ENCODE measurements at places on chromosomes 6 and 20.
A peak's percentile ranks its signal among the peaks of the same experiment; 100 is the strongest.

DNA sequence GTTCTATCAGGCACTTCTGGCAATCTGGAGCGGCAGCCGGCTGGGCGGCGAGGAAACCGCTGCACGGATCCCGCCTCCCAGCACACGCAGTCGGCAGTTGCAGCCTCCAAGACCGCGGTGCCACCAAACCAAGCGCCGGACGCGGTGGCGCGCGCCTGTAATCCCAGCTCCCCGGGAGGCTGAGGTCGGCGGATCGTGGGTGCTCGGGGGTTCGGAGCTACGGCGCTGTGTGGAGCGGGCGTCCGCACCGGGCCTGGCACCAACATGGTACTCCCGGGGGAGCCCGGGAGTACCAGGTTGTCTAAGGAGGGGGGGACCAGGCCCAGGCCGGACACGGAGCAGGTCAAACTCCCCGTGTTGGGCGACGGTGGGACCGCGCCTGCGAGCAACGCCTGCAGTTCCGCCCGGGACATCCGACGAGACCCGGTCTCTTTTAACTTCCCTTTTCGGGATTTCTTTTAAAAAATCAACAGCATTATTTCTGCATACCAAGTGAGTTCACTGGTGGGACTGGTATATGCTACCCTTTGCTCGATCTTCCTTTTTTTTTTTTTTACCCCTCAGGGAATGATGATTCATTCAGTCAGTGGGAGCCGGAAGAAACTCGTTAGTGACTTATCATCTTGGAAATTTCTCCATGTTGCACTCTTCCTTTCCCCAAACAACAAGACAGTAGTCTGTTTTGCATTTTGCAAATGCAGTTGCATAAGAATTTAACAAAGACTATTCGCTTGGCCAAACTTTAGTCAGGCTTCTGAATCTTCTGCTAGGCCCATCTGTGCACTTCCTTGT is 27.6 kb downstream of the ZNF311 start:
- no peaks in the 10 kb centered on the region for H3K27me3 ChIP-seq
- H3K27ac ChIP-seq = no peak overlapping the region
- H3K4me1 ChIP-seq = peaks cover 6% of the 10 kb centered on the region
- DNase-seq = no peak

GRCh38 chr6:29552512-29553051 is 7.0 kb downstream of the UBD start:
- H3K27ac ChIP-seq = no peak overlapping the region
- peak; percentile 56 for DNase-seq
- H3K36me3 ChIP-seq = no peaks in the 10 kb centered on the region
- H3K27me3 ChIP-seq = peaks cover 5% of the 10 kb centered on the region
- no peak overlapping the region for H3K4me3 ChIP-seq

- H3K4me1 ChIP-seq = no peaks in the 10 kb centered on the region
- H3K27ac ChIP-seq = no peak overlapping the region
- H3K36me3 ChIP-seq = no peaks in the 10 kb centered on the region
- no peaks in the 10 kb centered on the region for H3K27me3 ChIP-seq
- DNase-seq = no peak
These were observed 456.9 kb upstream of the ID4 start for GRCh38 chr6:19380293-19380692.

- no peaks in the 10 kb centered on the region for H3K27me3 ChIP-seq
- H3K36me3 ChIP-seq = no peaks in the 10 kb centered on the region
- no peak for DNase-seq
- H3K4me1 ChIP-seq = no peaks in the 10 kb centered on the region
- no peak overlapping the region for H3K4me3 ChIP-seq
- no peak overlapping the region for H3K27ac ChIP-seq
These were observed 22.1 kb upstream of the EEF1A1 start for GRCh38 chr6:73542891-73543290.

GRCh38 chr20:29326376-29327070 is 1930.9 kb upstream of the DEFB115 start:
- H3K4me1 ChIP-seq = no peaks in the 10 kb centered on the region
- no peaks in the 10 kb centered on the region for H3K27me3 ChIP-seq
- H3K36me3 ChIP-seq = no peaks in the 10 kb centered on the region
- H3K27ac ChIP-seq = no peak overlapping the region

- H3K27me3 ChIP-seq = no peaks in the 10 kb centered on the region
- no peaks in the 10 kb centered on the region for H3K36me3 ChIP-seq
- DNase-seq = no peak
- no peak overlapping the region for H3K4me3 ChIP-seq
These were observed 58.5 kb upstream of the KCNK16 start for GRCh38 chr6:39380837-39381549.

- no peaks in the 10 kb centered on the region for H3K27me3 ChIP-seq
- no peaks in the 10 kb centered on the region for H3K36me3 ChIP-seq
- H3K4me3 ChIP-seq = no peak overlapping the region
- peak overlapping the region; percentile 71 for H3K27ac ChIP-seq
- DNase-seq = peak; percentile 60
- H3K4me1 ChIP-seq = peaks cover 44% of the 10 kb centered on the region
These were observed 18.1 kb downstream of the TUBB2B start for GRCh38 chr6:3209114-3210023.

DNA sequence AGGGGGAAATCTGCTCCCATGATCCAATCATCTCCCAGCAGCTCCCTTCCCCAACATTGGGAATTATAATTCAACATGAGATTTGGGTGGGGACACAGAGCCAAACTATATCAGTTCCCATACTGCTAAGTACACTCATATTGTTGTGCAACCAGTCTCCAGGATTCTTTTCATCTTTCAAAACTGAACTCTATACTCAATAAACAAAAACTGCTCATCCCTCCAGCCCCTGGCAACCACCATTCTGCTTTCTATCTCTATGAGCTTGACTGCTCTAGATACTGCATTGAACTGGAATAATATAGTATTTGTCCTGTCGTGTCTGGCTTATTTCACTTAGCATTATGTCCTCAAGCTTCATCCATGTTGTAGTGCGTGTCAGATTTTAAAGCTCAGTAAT is 42.9 kb downstream of the STX11 start:
- H3K27me3 ChIP-seq = no peaks in the 10 kb centered on the region
- no peaks in the 10 kb centered on the region for H3K4me1 ChIP-seq
- no peak overlapping the region for H3K27ac ChIP-seq
- no peak overlapping the region for H3K4me3 ChIP-seq
- H3K36me3 ChIP-seq = peaks cover 1% of the 10 kb centered on the region
- DNase-seq = no peak
